Activated CD4-positive, alpha-beta T cell treated with anti-CD3 and anti-CD28 coated beads for 1 hour (primary cell): ENCODE measurements at places on chromosomes 16 and 17.

- no peak for DNase-seq
These were observed 43.9 kb upstream of the KIFC3 start for GRCh38 chr16:57846078-57846697.

GRCh38 chr17:58415371-58416055, 1.8 kb downstream of the RNF43 start:
- no peak for DNase-seq

DNA sequence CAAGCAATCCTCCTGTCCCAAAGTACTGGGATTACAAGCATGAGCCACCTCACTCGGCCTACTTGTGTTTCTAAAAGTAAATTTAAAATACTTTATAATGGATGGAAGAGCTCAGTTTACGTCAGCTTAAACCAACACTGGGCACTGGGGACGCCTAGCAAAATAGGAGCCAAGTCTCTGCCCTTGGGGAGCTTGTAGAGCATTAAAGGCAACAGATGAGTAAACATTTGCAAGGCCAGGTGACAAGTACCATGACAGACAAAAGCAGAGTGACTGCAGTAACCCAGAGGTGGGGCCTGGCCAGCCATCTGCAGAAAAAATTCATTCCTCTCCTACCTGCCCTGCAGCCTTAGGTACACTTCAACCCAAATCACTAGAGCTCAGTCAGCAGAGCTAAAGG, 12.1 kb upstream of the NLK start:
- DNase-seq = no peak

DNA sequence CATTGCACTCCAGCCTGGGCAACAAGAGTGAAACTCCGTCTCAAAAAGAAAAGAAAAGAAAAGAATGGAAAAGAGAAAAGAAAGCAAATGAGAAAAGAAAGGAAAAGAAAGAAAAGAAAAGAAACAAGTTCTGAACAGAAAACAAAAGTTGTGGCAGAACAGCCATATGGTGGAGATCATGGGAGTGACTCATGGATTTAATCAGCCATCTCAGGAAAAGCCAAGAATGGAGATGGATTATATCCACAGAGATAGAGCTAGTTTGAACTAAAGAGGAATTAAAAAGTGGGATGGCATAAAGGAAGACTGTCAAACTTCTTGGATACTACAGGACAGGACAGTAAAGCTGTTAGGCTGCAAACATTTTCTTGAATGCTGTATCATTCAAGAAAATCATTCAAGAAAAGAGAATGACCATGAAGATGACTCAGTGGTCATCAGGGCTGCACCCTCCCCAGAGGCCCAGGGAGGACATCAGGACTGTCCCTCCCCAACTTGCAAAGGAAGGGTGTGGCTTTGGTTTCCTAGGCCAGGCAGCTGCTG, 120.6 kb downstream of the USP22 start:
- no peak for DNase-seq

DNA sequence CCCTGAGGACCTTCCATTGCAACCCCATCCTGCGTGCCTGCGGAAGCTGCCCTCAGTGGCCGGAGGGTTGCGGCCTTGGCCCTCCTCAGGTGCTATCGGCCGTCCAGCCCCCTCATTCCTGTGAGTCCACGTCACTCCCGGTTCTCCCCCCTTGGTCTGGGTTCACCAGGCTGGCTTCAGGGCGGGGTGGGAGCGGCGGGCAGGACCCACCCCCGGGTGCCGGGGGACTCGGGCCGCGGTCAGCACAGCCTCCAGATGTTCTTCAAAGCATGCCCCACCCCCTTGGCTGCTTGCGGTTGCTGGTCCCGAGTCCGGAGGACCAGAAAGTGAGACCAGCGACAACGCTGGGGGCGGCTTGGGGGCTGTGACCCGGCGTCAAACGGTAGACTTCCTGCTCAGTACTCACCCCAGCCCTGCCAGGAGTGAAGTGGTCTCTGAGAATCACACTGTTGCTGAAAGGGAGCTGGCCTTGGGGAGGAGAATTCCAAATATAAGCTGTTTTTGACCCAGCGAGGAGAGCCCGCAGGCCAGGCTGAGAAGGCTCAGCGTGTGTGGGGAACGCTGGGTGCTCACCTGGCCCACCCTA, 4.5 kb downstream of the ZNF469 start:
- no peak for DNase-seq

DNA sequence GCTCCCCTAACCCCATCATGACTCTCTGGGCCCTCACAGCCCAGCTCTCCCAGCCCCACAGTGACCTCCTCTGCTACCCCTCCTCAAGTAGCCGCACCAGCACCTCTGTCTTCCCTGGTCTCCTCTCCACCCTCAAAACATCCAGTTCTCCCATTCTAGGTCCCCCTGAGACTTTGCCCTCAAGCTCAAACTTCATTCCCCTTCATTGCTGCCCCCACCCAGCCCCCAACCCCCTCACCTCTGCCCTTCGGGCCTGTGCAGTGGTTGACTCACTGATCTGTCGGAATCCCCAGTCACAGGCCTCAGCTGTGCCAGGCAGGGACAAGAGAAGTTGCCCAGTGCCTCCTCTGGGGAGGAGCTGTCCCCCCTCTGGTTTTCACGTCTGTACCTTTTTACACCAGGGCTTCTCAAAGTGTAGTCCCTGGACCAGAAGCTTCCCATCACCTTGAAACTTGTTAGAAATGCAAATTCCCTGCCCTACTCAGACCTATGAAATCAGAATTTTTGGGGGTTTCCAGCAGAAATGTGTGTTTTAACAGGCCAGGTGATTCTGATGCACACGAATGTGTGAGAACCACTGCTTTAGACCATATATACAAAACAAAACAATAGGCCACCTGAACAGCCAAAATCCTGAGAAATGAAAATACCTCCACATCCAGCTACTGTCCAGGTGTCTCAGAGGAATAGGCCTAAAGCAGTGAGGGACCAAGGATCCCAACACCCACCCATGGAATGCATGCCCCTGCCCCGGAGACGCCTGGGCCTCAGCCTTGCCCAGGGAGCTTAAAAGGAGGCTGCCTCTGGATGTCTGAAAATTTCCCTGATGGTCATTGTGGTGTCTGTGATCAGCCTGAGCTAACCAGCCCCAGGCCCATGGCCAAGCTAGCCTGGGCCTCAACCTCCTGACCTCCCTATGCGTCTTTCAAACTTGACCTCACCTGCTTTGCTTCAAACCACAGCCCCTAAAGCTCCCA, 853 bp upstream of the DOK4 start:
- no peak for DNase-seq

- DNase-seq = no peak
These were observed 6.4 kb downstream of the TP53I13 start for GRCh38 chr17:29574732-29575510.

- no peak for DNase-seq
These were observed 2.1 kb upstream of the BAIAP2 start for GRCh38 chr17:81032641-81033480.

DNA sequence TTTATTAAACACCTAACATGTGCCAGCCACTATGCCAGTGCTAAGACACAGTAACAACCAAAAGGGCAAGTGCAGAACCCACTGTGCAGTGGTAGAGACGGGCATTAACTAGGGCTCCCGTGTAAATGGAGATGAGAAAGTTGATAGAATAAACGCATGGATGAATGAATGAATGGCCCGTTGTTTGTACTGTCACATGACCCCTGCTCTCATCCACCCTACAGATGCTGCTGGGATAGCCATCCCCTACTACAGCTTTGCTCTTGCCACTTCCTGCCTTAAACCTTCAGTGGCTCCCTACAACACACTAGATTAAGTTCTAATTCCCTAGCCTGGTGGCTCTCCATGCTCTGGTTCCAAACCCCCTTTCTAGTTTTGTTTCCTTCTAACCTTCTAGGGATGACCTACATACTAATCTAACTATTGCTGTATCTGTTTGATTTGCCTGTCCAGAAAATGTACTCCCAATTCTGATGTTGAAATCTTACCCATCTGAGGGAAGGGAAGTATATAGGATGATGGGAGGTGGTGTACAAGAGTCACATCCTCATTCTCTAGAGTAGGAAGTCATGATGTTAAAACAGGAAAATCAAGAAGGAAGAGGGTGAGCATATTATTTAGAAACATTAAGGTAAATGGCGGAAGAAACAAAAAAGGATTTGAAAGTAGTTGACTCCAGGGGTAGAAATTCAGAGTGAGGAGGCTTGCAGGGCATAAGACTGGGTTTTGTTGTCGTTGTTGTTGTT, 11.4 kb upstream of the TNRC6C start:
- no peak for DNase-seq

DNA sequence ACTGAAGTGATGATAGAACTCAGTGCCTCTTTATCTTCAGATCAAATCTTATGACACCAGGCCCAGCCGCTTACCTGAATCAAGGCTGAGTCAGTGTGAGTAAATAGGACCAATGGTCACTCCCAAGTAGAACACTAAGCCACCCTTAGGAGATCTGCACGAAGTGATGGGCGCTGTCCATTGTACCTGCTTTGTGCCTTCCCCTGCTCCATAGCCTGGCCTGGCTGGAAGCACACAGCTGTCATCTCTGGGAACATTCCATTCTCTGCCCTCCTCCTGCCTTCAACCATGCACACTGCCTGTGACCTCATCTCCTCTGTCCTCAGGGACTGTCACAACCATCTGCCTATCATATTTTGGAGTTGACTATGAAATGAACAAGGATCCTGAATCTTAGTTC, 279.5 kb upstream of the ASIC2 start:
- no peak for DNase-seq

- DNase-seq = no peak
These were observed 61.1 kb downstream of the TAOK1 start for GRCh38 chr17:29451121-29451742.

- DNase-seq = peak; percentile 51
These were observed 13.1 kb upstream of the SEPHS2 start for GRCh38 chr16:30458561-30459394.

DNA sequence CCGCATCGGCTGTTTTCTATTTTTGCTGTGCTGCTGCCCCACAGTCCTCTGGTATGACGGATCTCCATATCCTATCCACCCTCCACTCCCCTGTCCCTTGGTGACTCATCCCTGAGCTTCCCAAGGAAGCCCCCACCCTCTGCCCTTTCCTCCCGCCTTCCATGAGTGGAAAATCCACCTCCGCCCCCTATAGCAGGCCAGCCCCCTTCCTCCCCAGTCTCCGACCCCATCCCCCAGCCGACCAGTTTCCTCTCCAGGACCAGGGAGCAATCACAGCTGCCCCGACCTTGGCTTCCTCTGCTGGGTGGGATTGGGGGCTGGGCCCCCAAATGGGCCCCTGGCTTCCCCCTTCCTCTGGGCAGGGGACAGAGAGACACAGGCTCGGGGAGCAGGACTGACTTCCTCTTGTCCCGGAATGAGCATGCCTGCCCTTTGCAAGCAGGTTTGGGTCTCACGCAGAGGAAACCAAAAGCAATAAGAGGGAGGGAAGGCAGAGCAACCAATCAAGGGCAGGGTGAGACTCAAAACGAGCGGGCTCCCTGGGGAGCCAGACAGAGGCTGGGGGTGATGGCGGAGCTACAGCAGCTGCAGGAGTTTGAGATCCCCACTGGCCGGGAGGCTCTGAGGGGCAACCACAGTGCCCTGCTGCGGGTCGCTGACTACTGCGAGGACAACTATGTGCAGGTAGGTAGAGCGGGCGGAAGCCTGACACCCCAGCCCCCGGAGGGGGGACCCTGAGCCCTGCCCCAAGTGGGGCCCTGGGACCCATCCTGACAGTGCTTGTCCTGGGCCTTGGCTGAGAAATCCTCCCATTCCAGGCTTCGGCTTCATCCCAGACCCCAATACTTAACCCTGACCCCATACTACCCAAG, at the start of the genes ABI3 and GNGT2:
ABI3 (plus strand) TSS at position 550 of the 872 bp plus-strand sequence; CDS start at position 568, 18 bp downstream.
GNGT2 (minus strand) TSS at position 417 of the 872 bp plus-strand sequence. CDS start 3,152 bp downstream, outside the sequence.
- peak; percentile 41 for DNase-seq

DNA sequence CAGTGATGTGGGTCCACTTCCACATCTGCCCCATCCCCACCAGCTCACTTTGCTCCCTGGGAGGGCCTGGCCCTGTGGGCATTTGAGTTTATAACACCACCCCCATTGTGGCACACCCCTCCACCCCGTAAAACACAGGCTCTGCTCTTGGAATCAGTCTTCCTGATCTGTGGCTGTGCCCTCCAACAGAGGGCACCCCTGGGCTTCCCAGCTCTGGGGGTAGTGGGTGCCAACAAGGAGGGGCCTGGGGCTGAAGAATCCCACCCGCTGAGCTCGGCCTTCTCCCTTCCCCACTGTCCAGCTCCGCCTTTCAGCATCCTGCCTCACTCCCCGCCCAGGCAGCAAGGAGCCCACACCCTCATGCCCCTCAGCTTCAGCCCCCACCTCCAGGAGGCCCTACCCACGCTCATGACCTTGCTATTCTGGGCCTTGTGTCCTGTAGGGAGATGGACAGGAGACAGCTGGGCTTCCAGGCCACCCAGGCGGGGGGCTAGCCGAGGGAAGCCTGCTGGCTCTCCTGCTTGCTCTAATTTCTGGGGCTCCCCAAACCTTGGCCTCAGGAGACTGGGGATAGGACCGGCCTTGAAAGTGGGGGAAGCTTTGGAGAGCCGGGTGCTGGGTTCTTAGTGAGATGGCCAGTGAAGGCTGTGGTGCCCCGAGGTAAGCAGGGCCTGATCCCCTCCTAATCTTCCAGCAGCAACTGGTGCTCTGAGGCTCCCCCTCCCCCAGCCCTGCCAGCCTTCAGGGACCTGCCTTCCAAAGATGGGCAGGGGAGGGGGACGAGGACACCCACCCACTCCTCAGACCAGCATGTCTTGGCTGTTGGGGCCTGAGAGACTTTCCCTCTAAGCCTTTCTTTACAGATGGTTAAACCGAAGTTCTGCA, 2.9 kb upstream of the ATP2A1 start:
- DNase-seq = no peak

GRCh38 chr16:68081861-68082628, 3.1 kb upstream of the NFATC3 start:
- DNase-seq = no peak

GRCh38 chr17:1147664-1148063, 32.1 kb downstream of the ABR start:
- DNase-seq = no peak

GRCh38 chr16:2339521-2340484, 725 bp downstream of the ABCA3 start:
- peak; percentile 16 for DNase-seq

DNA sequence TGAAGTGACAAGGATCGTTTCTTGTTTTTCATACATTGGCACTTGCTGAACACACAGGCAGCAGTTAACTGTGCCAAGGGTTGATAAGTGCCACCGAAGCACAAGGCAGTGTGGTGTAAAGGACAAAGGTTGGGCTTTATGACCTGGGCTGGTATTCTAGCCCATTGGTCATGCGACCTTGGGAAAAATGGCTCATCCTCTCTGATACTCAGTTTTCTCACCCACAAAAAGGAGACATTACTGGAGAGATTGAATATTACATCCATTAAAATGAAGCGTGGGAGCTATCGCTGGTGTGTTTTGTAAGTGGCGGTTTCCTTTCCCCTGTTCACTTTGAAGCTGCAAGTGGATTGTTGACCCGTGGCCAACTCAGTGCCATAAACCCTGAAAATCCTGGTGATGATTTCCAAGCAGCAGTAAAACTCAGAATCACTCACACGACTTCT, 216.9 kb downstream of the HAPSTR1 start:
- DNase-seq = no peak

- no peak for DNase-seq
These were observed 21.1 kb downstream of the ARHGAP27 start for GRCh38 chr17:45411348-45412105.

DNA sequence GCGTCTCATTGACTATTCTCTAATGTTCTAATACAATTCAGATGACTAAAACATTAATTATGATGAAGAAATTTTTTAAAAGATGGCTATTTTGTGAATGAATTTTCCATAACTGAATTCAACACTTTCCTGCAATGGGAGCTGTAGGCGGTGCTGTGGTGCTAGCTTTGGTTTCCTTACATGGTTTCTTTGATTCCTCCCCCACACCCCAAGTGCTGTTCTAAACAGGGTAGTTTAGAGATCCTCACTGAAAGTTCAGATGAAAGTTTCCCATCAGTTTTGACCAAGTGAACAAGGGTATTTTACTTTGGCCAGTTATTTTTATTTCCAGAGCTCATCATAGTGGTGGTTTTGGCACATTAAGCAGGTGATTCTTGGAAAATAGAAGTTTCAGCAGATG, 26.0 kb upstream of the MRC2 start:
- no peak for DNase-seq

GRCh38 chr16:11094075-11094856, 149.9 kb downstream of the CLEC16A start:
- DNase-seq = peak; percentile 45
